ENCODE measurements at places on chromosomes 5 and 9.

DNA sequence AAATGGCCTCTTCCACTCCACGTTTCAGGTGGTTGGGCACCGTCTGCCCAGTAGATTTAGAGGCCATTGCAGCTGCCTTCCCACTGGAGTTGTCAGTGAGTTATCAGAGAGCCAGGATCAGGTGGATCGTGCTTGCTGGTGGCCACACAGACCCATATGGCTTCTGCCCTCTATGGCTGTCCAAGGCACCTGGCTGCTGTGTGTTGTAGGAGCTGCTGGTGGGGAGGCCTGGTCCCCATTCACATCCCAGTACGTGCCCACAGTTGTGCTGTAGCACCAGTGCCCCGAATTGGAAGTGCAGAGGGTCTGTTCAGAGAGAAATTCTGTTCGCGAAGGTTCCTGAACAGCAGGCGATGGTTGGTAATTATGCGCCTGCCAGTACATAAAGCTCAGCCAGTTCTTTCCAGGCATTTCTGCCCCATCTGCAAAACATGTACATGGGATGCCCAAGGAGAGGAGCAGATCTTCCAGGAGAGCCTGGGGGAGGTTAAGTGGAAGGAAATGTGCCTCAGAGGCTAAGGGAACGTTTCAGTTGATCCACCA is 41.1 kb downstream of the UBE2QL1 start:
- no peak for DNase-seq

DNA sequence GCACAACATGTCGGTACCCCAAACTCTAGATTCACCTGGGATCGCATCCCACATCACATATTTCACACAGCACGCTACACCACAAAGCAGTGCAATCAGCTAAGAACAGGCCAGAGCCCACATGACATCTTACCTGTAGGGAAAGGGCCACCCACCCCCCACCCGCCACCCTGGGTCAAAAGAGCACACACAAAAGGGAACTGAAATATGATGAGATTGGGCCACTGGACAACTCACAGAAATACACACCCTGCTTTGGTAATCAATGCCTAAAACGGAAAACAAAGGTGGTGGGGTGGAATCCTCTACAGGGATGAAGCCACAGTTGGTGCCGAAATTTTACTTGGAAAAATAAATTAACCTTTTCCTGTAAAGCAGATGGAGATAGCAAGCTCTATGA is 13.1 kb downstream of the RETREG1 start:
- DNase-seq: no peak

- peak; percentile 87 for DNase-seq
These were observed 579.8 kb upstream of the ST8SIA4 start for GRCh38 chr5:101482931-101483330.

GRCh38 chr5:88954511-88954910 is 71.5 kb upstream of the MEF2C start:
- no peak for DNase-seq

DNA sequence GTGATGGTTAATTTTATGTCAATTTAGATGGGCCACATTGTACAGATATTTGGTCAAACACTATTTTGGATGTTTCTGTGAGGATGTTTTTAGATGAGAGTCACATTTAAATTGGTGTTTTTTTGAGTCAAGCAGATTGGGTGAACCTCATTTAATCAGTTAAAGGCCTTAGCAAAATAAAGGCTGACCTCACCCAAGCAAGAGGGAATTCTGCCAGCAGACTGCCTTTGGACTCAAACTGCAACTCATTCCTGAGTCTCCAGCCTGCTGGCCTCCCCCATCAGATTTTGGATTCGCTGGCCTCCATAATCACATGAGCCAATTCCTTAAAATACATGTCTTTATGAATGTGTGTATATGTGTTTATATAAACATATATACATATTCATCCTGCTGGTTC is 282.7 kb upstream of the POU5F2 start:
- DNase-seq: no peak

DNA sequence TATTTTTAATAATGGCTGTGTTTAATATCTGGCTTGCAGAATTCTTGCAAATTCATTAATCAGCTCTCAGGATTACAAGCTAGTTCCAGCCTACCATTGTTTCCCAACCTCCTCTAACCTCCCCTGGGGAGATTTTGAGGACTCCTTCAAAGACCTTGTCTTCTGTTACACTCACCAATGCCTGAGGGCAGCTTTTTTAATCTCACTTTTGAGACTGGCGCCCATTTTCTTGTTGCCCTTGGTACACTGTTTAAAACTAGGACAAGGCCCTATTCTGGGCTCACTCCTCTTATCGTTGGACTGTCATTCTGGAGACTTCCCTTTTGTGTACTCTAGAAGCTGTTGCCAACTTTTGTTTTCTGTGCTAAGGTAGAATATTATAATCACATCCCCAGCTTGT is 13.6 kb upstream of the EQTN start:
- DNase-seq: no peak

DNA sequence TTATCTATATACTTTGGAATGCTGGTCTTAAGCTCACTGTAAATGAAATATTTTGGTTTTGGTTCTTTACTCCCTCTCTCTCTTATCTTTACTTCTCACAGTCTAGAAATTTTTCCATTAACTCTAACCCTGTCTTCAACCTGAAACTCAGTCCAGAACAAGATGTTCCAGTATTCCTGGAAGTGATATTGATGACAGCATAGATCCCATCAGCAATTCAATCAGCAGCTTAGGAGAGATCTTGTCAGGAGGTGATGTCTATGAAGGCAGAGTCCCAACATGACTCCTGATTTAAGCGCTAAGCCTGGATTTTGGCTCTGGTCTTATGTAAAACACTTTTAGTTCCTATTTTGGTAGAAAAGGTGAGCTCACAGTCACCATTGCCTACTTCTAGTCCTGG is 52.6 kb downstream of the RFK start:
- no peak for DNase-seq

DNA sequence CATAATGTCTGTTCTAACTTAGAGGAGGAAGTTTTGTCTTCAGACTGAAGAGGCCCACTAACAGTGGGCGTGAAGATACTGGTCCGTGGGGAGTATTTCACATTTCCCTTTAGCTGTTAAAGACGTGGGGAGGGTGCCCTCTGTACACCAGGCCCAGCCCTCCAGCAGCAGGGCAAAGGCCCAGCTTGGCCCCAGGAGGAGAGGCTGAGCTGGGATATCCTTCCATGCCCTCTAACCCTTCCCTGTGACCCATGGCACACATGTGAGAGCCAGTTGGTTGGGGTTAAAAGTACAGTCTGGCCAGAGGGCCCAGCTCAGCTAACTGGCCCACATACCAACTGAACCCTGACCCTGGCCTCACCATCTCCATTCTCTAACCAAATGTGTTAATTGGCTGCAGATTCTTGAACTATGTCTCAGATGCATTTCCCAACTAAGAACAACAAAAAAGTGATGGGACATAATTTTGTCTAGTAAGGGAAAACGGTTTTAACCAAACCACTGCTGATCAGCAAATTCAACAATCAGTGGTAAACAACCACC is 74.4 kb downstream of the LHFPL2 start:
- DNase-seq: no peak

- no peak for DNase-seq
These were observed 3.6 kb downstream of the SPAAR start for GRCh38 chr9:35912791-35913400.

- DNase-seq: no peak
These were observed 214.1 kb upstream of the IER5L start for GRCh38 chr9:129392093-129392541.

GRCh38 chr5:180330810-180331646 is 22.1 kb downstream of the GFPT2 start:
- DNase-seq: peak; percentile 89

DNA sequence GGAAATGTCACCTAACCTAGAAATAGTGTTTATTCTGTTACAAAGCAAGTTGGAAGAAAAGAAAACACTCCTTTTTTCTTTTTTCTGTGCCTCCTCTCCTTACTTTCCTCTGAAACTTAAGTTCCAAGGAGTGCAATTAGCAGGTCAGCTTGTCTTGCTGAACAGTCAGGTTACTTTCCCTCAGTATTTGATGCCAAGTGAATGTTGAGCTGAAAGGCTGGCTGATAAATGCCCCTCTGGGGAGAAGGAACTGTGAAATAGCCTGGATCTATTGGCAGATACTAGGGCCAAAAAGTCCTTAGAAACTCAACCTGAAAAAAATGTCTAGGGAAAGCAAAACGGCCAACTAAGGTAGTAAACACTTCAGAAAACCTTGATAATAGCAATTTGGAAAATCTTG is 43.6 kb downstream of the GRIA1 start:
- no peak for DNase-seq

GRCh38 chr5:113117543-113118115 is 141.0 kb downstream of the DCP2 start:
- no peak for DNase-seq

DNA sequence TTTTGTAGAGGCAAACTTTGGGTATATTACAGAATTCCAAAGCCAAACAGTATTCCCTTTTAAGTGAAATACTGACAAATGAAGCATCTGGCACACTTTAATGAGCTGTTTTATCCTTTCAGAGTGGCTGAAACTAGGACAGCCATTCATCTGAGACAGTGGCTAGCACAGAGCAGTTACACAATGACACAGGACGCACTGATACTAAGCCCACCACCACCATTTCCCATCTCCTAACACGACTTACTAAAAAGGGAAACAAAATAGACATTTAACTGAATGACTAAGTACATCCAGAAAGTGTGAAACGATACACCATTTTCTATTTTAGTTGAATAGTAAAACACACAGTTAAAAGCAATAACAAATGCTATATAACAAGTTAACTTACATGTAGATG is 120.4 kb upstream of the RETREG1 start:
- DNase-seq: no peak

DNA sequence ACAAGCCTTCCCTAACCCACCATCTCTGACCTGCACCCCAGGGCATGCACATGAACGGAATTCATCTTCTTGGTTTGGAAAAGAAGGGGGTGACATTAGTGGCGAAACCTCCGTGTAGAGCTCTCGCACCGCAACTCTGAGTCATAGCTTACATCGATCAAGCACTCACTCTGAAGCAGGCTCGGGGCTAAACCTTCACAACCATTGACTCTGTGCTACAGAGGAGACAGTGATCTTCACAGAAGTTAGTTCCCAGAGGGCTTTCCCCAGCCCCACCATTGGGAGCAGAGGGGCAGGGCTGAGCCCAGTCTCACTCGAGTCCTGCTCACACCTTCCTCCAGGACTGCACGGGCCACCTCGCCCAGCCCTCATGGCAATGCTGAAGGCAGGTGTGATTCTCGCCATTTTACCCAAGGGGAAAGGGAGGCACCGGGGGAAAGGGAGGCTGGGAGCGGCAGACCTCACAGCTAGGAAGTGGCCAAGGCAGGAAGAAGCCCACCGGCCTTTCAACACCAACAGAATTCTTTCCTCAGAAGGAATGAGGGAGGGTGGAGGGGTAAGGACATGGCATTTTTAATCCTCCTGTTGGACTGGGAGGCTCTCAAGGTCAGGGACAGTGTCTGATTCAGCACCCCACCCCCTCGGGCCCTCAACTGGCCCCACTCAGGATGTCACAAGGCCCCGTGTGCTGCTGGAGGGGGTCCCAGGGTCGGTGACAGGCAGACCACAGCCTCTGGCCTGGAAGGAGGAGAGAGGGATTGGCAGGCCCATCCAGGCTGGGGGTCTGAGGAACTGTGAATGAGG is 25.9 kb upstream of the IL17B start:
- DNase-seq: peak; percentile 92

- no peak for DNase-seq
These were observed 369.8 kb downstream of the TMEM232 start for GRCh38 chr5:110356677-110357076.

DNA sequence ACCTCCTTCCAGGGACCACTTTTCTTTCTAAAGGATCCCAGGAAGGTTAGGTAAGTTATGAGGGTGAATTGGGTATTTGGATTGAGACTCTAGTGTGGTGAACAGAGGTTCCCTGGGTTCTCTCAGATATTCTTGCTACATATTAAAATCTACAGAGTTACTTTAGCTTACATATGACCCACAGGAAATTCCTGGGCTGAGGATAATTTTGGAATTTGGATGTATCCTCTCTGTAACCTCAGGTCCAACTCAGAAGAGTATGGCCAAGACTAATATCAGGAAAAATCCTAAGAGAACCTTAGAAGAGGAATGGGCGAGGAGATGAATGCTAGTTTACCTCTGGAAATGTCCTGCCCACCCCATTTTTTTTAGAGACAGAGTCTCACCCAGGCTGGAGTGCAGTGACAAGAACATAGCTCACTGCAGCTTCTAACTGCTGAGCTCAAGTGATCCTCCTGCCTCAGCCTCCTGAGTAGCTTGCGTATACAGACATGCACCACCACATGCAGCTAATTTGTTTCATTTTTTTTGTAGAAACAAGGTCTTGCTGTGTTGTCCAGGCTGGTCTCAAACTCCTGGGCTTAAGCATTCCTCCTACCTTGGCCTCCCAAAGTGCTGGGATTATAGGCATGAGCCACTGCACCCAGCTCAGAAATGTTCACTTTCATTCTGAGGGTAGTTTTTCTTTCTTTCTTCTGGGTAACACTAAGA is 196.4 kb downstream of the ARHGEF28 start:
- DNase-seq: no peak

DNA sequence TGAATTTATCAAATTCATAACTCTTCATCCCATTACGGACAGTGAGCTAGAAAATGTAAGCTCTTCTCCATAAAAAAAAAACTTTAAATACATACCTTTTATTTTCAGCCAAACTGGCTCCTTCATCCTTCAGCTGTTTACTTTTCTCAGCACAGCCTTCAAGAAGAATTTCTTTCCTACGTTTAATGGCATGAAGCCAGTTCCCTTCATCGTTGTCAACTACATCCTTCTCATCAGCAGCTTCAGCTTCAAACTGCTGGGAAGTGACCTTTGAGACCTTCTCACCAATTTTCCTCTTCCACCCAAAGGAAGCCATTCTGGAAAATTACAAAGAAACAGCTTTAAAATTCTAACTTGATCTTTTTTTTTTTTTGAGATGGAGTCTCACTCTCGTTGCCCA is 9.1 kb downstream of the TTC33 start:
- no peak for DNase-seq

DNA sequence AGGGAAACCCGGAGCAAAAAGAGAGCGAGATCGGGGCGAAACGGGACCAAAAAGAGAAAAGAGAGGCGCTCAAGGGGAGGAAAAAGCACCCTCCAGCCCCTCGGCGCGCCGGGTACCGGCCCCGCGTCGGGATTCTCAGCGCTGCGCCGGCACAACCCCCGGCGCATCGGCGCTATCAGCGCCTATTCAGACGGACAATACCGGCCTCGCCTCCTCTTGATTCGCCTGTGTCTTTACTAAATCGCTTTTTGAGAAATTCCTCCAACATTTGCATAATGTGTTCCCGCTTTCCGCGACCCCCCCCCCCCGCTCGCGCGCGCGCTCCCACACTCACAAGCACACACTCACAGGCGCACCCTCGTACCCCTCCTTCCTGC is 578 bp downstream of the LHX6 start:
- DNase-seq: peak; percentile 50

DNA sequence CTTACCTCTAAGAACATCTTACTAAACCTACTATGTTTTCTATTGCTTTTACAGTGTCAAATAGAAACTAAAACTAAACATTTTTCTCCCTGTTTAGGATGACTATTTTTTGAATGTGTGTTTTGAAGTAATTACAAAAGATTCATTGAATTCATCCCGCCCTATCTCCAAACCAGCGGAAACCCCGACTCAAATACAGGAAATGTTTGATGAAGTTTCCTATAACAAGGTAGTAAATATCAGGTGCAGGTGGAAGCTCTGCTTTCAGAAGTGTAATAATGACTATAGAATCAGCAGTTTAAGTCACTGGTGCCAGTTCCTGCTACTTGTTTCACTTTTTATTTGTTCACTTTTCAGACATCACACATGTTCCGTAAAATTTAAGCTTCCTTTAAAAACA is 20.0 kb downstream of the ERAP2 start:
- DNase-seq: no peak

Data from islet precursor cell (in vitro differentiated cells).